ENCODE measurements at places on chromosomes 1 and 21.

GRCh38 chr1:32182060-32182459, 2.6 kb downstream of the TXLNA start:
- no peak for DNase-seq

DNA sequence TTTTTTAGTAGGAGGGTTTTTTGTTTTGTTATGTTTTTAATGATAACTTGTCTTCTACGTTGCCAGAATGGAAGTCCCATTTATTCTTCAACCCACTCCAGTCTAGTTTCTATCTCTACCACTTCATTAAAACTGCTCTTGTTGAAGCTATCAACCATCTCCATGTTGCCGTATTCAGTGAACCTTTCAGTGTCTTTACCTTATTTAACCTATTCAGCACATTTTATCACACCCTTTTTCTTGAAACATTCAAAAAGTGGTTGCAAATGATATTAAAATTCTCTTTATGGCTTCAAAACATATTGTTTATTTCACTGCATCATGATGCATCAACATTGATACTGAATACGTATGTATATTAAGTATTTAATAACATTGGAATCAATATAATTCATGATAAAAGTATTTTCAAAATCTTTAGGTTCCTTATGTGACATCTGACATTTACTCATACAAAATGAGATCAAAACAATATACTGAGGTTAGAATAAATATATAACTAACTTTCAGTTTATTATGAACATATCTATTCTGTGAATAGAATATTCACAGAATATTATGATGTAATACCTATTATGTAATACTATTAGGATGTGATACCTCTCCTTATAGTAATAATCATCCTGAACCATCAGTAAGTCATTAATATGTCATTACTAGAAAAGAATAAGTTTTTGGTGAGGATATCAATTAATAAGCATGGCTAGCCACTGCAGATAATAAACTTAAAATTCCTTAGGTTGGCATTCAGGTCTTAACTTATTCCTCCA, 52.0 kb upstream of the ADAR start:
- no peak for DNase-seq

GRCh38 chr1:116291024-116291423, 82.0 kb upstream of the ATP1A1 start:
- no peak for DNase-seq

- peak; percentile 18 for DNase-seq
Observed at GRCh38 chr1:119516680-119517079, 9.7 kb downstream of the HSD3B1 start.

DNA sequence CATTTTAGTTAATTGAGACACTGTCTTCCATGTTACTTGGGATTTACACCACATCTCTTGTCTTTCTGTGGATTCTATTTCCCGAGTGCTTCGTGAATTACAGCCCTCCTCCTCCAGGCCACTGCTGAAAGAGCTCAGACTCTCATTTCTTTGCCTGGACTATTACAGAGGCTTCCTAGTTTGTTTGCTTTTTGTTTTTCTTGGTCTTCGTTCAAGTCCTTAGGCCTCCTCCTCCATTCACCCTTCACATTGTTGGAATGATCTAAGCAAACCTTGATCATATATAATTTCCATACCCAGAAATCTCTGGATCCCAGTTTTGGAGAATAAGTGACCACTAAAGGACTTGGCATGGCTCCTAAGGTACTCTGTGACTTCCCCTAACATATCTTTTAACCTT, 94.1 kb downstream of the CNIH3 start:
- no peak for DNase-seq

Measured in iPS DF 6.9 (cell line).